ENCODE measurements at places on chromosomes 13 and 19. TPM values are rescaled to one million over a fixed set of nuclear protein-coding genes. Genes with fewer than 3 reads are reported as not detected.

- no peak for DNase-seq
Measured at GRCh38 chr13:97348569-97349100, 85.3 kb upstream of the RAP2A start.

GRCh38 chr13:98842070-98842469 is 89.6 kb upstream of the SLC15A1 start:
- DNase-seq = no peak

- DNase-seq = no peak
Measured at GRCh38 chr13:31764556-31764955, 25.2 kb downstream of the RXFP2 start.

DNA sequence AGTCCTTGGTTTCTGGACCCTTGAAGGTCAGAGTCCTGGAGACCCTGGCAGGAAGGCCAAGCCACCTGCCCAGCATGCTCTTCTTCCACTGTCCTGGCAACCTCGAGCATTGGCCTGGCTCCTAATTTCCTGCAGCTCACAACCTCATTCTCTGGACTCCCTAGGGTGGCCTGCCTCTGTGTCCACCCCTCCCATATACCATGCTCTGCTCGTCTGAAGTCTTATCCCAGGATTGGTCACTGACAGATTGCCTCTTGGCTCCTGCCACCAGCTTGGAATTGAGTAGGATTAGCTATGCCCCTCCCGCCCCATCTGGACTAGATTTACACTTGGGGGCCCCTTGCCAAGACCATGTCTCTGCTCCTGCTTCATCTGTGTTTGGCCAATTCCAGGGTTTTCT is 17.1 kb upstream of the WASF3 start:
- DNase-seq = no peak

DNA sequence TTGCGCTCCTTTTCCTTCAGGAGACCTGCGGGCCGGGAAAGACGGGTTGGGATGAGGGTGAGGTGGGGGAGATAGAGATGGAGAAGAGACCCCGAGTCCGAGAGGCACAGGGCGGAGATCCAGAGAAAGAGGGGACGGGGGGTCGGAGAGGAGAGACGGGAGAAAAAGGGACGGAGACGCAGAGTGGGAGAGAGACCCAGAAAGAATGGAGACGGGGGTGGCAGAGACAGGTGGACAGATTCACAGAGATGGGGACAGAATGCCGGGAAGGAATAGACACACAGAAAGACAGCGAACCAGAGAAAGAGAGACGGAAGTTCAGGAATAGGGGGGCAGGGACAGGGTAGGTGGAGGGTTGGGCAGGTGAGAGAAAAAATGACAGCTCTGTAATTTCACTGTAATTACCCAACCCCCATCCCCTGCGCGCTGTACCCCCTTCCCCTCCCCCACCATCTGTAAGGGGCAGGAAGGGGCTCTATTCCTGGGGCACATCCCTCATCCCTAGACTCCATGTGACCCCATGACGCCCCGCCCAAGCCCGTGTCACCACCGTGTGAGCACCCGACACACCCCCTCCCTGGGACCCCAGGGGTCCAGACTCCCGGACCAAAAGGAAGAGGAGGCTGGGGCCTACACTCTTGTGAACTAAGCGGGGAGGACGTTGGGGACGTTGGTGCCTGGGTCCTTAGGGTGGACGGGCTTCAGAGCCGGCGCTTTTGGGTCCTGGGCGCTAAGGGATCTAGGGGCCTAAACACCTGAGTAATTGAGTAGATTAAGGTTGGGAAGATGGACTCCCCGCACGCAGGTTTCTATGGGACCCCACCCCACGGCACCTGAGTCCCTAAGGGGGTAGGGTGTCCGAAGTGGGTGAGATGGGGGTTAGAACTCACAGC is 967 bp downstream of the DBP start:
- DNase-seq = no peak

CEACAM6 gene
- total RNA-seq = not detected

SHD gene
- not detected for total RNA-seq

Data from H4 (cell line).